NCI-H69 (cell line): ENCODE measurements at places on chromosomes 5 and 9.

- peak; percentile 75 for DNase-seq
Measured at GRCh38 chr9:119861842-119862241, 492.6 kb upstream of the BRINP1 start.

GRCh38 chr5:148748702-148749392 is 77.6 kb upstream of the ADRB2 start:
- DNase-seq, result no peak

DNA sequence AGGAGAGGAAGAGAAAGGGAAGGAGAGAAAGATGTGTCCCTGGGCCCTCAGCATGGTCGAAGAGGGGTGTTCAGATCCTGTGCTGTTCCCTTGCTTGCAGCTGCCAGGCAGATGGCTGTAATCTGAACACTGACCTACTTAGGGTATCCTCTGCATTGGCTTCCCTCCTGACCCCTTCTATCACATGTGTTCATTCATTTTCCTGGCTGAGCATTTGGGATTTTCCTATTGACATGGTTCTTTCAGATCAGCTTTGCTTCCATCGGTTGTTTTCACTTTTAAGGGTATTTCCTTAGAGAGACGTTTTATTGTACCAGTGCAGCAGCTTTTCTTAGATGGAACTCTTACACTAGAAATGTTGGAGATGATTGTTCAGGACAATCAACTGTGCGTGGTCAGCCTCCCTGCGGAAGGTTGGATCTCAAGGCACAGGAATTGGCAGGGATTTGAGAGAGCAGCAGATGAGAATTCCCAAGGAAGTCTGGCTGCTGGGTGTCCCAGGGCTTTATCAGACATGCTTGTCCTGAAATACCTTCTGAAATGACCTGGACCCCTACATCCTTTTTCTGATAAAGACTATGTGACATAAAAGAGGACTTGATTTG is 26.0 kb downstream of the ACTBL2 start:
- DNase-seq, result no peak

- peak; percentile 29 for DNase-seq
Measured at GRCh38 chr5:95555553-95555952, 652 bp downstream of the ARSK start.

DNA sequence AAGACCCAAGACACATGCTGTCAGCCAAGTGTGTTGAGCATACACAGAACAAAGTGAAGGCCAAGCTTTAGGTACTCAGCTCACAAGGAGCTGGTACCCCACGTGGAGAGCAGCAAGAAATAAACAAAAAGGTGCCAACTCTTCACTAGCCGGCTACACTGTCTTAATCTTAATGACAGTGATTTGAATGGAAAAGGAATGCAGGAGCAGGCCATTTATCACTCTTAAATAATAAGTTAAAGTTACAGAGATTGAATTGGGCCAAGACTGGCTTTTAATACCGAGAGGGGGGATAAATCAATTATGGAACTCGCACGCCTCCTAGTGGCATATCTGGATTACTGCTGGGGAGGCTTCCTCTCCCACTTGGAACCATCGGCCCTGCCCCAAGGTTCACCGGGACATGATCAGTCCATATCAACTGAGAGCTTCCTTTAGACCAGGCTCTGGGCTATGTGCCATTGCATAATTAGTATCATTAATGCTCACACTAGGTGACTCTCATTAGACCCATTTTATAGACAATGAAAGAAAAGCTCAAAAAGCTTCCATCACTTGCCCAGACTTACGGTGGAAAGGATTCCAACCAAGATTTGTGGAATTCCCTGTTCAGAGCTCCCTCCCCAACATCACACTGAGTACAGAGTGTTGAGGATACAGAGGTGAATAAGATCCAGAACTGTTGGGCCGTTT is 94.0 kb downstream of the ACTL7B start:
- peak; percentile 81 for DNase-seq

DNA sequence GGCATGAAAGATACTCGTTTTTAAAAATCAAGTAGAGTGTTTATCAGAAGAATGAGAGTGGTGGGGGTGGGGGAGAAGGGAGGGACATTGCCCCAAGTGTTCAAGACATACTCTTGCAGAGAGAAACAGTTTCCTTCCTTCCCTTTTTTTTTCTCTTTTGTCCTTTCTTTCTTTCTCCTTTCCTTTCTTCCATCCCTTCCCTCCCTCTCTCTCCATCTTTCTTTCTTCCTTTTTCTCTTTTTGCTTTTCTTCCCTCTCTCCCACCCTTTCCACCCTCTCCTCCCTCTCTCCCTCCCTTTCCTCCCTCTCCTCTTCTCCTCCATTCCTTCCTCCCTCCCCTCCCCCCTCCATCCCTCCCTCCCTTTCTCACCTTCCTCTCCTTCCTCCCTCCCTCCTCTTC is 478.3 kb upstream of the EDIL3 start:
- DNase-seq, result no peak

DNA sequence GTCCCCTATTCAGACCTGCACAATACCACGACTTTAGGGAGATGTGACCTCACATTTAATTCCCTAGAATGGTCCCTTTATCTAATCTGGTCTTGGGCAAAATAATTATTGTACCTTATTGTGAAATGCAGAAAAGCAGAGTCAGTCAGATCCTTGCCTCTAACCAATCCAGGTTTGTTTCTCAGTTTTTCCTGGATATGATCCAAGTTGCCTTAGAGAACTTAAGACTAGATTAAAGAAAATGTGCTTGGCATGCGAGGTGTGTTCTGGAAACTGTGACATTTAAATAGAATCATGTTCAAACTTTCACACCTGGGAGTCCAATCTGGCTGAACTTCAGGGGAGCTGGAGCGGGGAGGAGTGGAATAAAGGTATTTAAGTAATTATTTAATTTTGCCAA is 696.2 kb downstream of the DNAH5 start:
- DNase-seq, result peak; percentile 23

- DNase-seq, result peak; percentile 78
Measured at GRCh38 chr5:140114341-140115185, 654 bp downstream of the PURA start.

GRCh38 chr9:104494808-104495207 is 9.3 kb upstream of the OR13F1 start:
- DNase-seq, result peak; percentile 65

GRCh38 chr9:113807173-113808061 is 68.7 kb upstream of the ZNF618 start:
- DNase-seq, result peak; percentile 40

DNA sequence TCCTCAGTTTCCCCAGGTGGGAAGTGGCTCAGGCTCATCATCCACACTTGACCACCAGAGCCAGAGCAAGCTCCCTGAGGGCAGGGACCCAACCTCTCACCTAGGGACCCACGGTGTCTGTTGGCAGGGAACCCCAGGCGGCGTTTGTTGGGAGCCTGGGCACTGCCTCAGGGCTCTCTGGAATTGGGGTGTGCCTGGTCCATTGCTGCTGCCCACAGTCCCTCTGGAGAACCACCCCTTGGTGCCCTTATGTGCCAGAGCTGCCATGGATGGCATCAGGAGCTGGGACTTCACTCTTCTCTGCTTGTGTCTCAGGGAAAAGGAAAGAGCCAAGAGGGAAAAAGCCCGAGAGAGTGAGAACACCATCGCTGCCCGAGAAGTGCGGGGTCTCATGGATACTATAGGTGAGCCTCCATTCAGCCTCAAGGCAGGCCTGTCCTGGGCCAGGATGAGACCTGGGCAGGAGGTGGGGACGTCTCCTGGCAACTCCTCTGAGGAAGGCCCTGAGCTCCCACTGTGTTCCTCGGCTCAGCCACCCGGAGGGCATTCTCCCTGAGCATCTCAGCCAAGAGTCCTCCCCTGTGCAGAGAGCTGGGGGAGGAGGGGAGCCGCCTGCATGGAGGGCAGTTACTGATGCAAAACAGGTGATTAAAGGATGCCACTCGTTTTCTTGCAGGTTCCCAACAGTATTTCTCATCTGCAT is 4.5 kb downstream of the CCDC180 start:
- no peak for DNase-seq

GRCh38 chr5:138979684-138980280 is 104.6 kb upstream of the LRRTM2 start:
- DNase-seq, result no peak

DNA sequence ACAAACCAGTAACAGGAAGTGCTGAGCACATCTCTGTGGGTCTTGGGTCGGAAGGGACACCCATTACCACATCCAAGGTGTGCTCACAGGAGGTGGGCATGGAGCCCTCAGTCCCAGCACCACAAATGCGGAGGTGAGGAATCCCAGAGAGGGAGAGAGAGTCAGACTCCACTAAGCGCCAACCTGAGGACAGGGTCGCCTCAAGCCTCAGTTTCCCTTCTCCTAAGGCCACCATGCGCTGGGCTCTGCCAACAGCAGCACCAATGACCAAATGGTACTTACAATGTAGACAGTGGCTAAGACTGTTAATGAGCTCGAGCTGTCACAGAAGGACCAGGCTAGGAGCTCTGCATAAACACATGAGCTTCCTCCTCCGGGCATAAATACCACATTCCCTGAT is 43.1 kb downstream of the BICD2 start:
- no peak for DNase-seq

- no peak for DNase-seq
Measured at GRCh38 chr9:19387317-19387716, 7.3 kb upstream of the RPS6 start.

DNA sequence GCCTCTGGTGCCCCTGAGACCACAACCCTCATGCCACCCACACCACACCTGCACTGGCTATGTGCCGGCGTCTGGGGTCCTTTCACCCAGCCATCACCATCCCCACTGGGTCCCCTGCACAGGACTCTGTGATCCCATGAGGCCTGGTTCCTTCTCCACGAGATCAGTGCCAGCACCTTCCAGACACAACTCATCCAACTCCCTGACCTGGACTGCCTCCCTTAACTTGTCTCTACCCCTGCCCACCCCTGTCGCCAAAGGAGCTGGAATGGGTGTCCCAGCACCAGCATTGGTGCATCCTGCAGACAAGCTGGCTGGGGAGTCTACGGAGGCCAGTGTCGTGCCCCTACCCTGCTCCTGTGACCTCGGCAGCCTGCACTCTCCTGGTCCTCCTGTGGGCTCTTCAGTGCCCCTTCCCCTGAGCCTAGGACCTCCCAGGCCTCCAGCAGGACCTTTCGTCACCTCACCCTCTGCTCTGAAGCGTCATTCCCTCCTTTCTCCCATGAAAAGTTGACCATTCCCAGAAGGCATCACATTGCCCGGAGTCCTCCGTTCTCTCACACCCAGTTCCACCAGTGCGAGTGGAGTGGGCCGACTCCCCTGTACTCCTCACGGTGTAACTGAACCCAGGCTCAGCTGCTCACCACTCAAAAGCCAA is 87.7 kb downstream of the NSUN2 start:
- DNase-seq, result no peak

- no peak for DNase-seq
Measured at GRCh38 chr5:129061849-129062248, 32.7 kb upstream of the ISOC1 start.

DNA sequence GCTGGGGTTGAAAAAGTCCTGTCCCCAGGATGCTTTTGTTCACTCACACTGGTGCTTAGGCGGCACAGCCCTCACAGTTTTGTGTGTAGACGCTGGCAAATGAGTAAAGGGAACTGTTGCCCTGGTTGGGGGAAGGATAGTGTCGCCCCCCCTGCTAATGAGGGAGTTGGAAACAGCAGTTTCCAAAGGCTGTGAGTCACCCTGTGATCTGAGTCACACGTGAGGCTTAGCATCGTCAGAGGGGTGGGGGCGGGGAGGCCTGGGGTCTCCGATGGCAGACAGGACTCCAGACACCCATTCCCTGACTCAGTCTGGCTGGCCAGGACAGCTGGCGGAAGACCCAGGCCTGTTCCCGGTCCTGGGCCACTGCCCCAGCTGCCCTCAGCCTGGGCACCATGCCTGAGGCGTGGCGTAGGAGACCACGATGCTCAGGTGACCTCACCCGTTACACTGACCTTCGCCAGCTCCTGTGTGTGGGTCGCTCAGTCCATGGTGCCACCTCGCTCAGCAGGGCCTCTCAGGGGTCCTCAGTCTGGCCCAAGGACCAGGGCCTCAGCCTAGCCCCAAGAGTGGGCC is 2.9 kb downstream of the DNAJB5 start:
- no peak for DNase-seq

DNA sequence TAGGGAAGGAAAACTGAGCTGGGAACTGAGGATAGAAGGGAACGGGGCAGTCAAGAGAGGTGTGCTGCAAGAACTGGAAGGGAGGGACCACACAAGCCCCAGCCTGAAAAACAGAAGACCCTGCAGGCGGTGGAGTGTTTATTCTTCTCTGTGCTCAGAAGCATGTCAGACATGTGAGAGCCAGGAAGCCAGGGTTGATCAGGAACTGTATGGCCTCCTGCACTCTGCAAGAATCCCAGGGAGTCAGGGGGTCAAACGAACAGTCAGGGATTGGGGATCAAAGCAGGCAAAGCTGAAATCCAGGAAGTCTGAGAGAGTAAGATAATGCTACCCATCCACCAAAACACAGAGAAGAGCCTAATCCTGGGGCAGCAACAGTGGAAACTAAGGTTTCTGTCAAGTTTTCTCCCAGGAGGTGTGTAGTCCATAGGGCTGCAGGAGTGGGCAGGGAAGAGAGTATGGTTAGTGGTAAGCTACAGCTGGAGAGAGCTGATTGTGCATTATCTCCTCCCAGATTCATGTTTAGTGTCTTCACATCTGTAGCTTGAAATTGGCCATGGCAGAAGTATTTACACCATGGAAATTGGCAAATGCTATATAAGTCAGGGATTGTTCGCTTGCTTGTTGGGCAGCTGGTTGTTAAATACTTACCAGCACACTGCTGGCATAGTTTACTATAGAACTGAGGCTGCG is 115.4 kb upstream of the SLC44A1 start:
- DNase-seq, result peak; percentile 77

GRCh38 chr5:22625451-22625850 is 227.7 kb downstream of the CDH12 start:
- DNase-seq, result no peak

DNA sequence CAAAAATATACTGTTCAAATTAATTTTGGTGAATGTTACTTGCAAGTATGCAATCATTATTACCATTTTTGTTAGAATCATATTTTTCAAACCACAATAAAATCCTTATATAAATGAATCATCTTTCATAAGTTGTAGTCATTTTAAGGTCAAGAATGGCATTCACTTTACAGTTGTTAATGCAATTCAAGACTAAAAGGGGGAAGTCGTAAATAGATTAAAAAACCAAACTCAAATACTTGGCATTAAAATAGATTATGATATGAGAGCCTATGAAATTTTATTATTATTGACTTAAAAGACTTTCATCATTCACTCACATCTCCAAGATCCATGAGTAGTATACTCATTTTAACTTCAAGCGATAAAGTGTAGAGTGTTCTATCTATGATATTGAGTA is 11.6 kb downstream of the CDH9 start:
- no peak for DNase-seq

DNA sequence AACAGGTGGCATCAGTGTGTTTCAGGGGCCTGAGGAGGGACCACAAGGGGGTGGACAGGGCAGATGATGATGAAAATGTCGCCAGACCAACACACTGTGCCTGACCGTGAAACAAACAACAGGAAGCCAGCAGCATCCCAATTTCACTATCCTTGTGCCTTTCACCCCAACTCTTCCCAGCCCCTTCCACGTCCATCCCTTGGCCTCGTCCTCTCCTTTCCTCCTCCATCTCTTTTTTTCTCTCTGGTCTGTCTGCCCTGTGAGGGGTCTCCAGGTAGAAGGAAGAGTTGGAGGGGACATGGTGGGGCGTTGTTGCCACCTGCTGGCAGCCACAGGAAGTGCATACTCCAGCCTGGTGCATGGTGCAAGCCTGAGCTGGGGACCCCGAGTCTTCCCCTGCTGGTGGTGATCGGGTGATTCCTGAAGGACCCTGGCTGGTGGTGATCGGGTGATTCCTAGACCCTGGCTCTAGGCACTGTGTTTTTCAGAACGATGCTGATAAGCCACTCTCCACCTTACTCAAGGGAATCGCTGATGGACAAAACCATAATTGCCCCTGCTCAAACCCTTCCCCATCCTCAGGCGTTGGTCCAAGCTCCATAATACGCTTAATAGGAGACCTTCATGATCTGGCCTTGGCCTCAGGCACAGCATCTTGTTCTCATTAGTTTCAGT is 21.7 kb upstream of the NSD1 start:
- peak; percentile 74 for DNase-seq
